Urothelium cell line (cell line): ENCODE measurements at places on chromosomes 12 and 14.

DNA sequence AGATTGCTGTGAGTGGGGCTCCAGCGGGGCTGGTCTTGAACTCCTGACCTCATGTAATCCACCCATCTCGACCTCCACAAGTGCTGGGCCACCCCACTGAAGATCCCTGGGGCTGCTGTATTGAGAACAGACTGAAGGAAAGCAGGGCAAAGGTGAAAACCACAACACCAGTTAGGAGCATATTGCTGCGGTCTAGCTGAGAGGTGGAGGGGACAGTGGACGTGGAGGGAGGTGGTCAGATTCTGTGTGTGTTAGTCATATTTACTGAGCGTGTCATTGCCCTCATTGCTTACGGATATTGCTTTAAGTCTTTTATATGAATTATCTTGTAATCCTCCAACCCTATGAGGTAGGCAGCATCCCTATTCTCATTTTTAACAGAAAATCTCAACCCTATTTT, 69.0 kb upstream of the OVCH1 start:
- no peak for DNase-seq

DNA sequence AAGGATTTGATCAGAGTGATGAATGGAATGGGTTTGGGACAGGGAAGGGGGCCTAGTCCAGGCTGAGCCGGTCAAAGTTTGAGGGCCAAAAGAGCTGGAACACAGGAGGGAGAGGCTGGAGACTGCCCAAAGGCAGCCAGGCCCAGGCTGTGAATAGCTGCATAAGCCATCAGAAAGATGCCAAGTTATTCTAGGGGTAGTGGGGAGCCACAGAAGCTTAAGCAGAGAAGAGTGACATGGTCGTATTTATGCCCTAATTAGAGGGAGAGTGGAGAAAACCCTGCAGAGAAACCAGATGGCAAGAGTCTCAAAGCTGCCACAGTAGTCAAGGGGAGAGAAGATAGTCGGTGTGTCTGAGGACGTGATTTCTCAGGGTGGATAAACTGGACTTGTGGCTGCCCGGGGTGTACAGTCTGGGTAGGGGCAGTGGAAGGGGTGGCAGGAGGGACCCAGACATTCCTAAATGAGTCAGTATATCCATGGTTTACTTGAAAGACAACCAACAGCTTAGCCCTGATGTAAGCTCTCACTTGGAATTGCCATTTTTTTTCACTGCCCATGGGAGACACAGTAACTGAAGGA, 99.2 kb downstream of the PRICKLE1 start:
- DNase-seq, result no peak

DNA sequence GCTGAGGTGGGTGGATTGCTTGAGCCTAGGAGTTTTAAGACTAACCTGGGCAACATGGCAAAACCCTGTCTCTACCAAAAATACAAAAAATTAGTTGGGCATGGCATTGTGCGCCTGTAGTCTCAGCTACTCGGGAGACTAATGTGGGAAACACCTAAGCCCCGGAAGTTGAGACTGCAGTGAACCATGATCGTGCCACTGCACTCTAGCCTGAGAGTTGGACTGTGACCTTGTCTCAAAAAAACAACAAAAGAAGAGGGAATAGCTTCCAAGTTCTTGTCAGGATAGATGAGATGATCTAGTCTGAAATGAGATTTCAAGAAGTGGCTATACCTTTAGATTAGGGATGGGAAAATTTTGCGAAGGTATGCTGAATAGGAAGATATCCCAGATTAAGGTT, 14.8 kb upstream of the C12orf50 start:
- no peak for DNase-seq

DNA sequence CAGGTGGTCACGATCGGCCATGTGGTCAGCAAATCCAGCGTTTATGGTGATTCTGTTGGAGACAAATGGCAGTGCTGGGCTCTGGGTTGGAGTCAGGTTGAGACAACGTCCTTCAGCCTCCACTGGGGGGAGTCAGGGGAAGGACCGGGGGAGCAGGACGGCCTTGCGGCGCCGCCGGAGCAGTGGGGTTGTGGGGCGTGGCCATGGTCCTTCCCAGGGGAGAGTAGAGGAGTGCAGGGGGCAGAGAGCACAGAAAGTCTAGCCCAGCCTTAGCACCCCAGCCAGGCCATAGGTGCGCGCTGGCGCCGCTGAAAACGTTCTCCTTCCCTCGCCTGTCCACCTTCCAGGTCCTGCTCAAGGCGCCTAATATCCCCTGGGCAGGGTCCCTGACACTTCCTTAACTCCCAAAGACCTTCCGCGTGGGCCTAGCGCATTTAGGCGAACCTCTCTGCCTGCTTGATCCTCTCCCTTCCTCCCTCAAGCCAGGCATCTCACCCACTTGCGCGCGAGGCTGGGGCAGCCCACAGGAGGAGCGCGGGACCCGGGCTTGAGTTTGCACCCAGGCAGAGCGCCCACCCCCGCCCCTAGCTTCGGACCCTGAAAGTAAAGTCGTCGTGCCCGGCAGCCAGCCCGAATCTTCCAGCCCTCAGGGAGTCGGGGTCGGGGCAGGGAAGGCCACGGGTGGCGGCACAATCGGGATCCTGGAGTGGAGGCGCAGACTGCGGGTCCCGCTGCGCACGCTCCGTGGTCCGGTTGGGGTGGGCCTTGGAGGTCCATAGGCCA, 3.1 kb upstream of the KIF26A start:
- peak; percentile 33 for DNase-seq

DNA sequence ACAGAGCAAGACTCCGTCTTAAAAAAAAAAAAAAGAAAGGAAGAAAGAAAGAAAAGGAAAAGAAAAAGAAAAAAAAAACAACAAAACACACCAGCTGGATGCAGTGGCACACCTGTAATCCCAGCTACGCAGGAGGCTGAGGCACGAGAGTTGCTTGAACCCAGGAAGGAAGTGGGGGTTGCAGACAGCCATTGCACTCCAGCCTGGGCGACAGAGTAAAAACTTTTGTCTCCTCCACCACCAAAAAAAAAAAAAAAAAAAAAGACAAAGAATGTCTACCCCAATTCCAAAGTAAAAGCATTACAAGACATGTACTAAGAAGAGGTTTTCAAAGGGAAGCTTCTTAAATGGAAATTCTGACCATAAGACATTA, 53.4 kb downstream of the HNRNPC start:
- no peak for DNase-seq

GRCh38 chr14:93017898-93018297, 94.9 kb downstream of the CHGA start:
- DNase-seq, result no peak

GRCh38 chr12:68109444-68110217, 49.9 kb downstream of the IFNG start:
- DNase-seq, result no peak

GRCh38 chr12:53078425-53079225, 565 bp downstream of the SPRYD3 start:
- DNase-seq, result no peak

DNA sequence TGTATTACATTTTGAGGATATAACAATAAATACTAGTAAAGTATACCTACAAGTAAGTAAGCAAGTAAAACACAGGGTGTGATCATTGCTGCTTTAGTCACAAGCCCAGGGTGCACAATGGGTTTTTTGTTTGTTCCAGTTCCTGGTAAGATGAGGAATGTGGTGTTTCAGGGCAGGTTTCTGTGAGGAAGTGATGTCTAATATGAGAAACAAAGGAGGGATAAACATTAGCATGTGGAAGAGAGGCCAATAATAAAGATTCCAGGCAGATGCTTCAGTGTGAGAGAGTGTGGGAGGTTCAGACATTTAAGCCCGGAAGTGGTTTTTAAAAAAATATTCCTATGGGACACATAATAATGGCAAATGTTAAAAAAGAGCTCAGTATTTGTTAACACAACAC, 808.1 kb upstream of the USP15 start:
- DNase-seq, result peak; percentile 53
